IMR-90 (cell line): ENCODE measurements at places on chromosomes 2 and 18.

GRCh38 chr2:105490204-105490603 lies 91.4 kb upstream of the FHL2 start:
- H3K27ac ChIP-seq, result no peak overlapping the region
- no peak overlapping the region for H3K4me3 ChIP-seq
- no peak for DNase-seq
- H3K27me3 ChIP-seq, result peaks cover 28% of the 10 kb centered on the region
- peaks cover 16% of the 10 kb centered on the region for H3K4me1 ChIP-seq

DNA sequence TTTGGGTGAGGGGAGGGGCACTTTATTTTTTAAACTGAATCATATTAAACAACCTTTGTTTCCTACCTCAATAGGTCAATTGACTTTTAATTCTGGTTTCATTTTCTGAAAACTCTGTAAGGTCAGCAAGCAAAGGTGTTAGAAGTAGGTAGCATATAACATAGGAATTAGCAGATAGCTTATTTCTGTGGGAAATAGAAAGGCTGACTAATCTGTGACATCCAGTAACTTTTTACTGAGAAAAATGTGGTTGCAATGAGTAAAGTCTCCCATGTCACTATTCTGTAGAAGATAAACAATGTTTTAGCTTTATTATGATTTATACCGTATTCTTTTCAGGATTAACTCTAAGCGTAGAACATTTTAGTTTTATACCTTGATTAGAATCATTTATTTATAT lies 240.4 kb downstream of the PLCL1 start:
- H3K4me1 ChIP-seq, result no peaks in the 10 kb centered on the region
- no peak overlapping the region for H3K27ac ChIP-seq
- H3K27me3 ChIP-seq, result no peaks in the 10 kb centered on the region
- H3K4me3 ChIP-seq, result no peak overlapping the region

GRCh38 chr18:80191264-80191663 lies 56.0 kb downstream of the PARD6G start:
- DNase-seq, result no peak
- no peak overlapping the region for H3K4me3 ChIP-seq
- no peak overlapping the region for H3K27ac ChIP-seq
- H3K36me3 ChIP-seq, result no peaks in the 10 kb centered on the region
- no peaks in the 10 kb centered on the region for H3K27me3 ChIP-seq

DNA sequence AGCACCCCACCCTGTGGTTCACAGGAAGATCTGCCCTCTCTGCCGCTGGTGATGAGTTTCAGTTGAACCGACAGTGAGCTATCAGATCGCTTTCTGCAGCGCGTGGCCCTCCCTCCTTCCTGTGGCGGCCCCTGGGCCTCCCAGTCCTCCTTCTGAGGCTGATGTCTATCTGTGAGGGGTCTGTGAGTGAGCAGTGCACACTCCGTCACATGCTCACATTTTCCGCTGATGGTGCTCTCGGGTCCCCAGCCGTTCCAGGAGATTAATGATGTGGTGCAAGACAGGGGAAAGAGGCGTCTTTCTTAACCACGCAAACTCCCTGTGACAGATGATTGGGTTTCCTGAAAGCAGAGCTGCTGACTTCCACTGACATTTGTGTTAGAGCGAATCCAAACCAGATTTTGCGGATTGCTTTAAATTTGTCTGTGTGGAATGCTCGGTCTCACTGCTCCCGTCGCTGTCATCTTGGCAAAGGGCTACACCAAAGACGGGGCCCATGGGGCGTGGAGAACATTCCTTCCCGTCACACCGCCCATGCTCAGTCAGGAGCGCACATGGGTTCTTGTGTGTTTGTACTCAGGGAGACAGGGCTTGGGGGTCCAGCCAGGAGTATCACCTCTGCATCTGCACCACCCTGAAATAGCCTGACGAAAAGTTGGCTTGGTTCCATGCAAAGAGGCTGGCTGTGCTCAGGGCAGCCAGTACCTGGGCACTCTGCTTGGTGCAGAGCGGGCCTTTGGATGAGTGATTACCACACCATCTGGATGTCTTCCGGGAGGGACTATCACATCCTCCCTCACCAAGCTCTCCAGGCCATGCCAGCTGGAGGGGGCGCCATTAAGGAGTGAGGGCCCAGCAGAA lies 154.7 kb upstream of the HS6ST1 start:
- H3K27me3 ChIP-seq, result peaks cover 4% of the 10 kb centered on the region
- no peak overlapping the region; the same call in 1 of the 2 replicates for H3K4me3 ChIP-seq
- H3K27ac ChIP-seq, result peak overlapping the region; percentile 38; the same call in 1 of the 2 replicates
- no peaks in the 10 kb centered on the region for H3K36me3 ChIP-seq

DNA sequence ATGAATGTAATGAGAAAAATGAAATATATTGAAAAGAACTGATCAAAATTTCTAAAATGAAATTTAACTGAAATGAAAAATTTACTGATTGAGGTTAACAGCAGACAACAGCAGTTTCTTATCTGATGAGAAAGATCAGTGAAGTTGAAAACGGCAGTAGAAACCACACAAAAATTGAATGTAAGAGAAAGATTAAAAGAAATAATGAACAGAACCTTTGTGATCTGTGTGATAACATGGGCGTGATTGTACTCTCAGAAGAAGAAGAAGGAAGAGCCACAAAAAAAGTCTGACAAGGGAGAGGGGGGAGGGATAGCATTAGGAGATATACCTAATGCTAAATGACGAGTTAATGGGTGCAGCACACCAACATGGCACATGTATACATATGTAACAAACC lies 45.2 kb downstream of the FAM117B start:
- no peaks in the 10 kb centered on the region for H3K36me3 ChIP-seq
- H3K4me1 ChIP-seq, result no peaks in the 10 kb centered on the region
- DNase-seq, result no peak
- no peaks in the 10 kb centered on the region for H3K27me3 ChIP-seq
- no peak overlapping the region for H3K27ac ChIP-seq

DNA sequence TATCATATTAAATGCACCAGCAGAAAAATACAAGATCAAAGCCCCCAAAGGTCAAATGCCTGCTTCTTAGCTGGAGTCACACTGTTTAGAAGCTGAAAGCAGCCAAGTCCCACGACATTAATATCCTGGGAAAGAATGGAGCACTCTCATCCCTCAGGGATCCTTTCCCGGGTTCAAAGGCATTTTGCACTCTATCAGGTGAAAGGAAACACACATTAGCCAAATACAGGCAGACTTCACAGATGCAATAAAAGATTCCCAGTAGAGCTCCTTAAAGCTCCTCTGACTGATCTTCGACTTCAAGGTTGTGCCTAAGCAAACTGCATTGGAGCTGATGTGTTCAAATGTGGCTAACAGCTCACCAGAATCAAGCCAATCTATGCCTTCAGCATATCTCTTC lies 158.4 kb downstream of the RNF152 start:
- peaks cover 23% of the 10 kb centered on the region for H3K4me1 ChIP-seq
- H3K36me3 ChIP-seq, result no peaks in the 10 kb centered on the region
- peak; percentile 10 for DNase-seq
